ENCODE measurements at places on chromosomes 3 and 15.

- no peak for DNase-seq
Observed at GRCh38 chr3:177947901-177948300, 588.3 kb upstream of the KCNMB2 start.

GRCh38 chr3:140285380-140285779 lies 350.4 kb downstream of the CLSTN2 start:
- no peak for DNase-seq

GRCh38 chr15:98719137-98719740 lies 70.9 kb downstream of the IGF1R start:
- no peak for DNase-seq

DNA sequence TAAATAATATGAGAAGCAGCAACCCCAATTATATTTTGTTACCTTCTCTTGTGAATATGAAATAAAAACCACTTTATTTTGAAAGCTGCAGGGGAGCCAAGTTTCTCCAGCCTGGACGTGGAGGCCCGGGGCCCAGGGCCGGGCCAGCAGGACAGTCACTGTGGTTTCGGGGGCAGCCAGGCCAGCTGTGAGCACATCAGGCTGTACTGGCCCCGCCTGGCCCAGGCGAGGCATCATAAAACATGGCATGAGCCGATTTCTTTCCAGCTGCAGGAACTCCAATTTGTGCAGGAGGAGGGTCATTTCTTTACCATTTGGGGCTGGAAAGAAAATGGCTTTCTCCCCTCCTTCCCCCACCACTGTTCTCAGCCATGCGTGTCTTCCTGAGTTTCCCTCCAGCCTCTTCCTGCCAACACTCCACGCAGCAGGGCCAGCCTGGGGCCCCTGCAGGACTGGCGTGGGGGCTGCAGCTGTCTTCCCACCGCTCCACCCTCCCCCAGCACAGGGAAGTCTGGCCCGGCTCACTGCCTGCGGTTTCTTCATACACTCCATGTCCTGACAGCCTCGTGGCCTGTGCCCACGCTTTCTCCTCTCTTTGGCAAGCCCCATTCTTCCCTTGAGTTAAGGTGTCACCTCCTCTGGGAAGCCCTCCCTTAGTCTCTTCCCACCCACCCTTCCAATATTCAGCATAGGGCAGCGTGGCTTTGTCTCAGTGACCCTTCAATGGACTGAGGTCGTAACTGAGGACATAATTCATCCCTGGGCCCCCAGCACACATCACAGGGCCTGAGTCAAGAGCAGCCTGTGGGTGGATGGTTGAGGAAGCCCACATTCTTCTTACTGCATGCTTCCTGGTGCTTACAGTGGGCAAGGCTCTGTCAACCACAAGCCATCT lies 135.8 kb downstream of the CHSY1 start:
- no peak for DNase-seq

DNA sequence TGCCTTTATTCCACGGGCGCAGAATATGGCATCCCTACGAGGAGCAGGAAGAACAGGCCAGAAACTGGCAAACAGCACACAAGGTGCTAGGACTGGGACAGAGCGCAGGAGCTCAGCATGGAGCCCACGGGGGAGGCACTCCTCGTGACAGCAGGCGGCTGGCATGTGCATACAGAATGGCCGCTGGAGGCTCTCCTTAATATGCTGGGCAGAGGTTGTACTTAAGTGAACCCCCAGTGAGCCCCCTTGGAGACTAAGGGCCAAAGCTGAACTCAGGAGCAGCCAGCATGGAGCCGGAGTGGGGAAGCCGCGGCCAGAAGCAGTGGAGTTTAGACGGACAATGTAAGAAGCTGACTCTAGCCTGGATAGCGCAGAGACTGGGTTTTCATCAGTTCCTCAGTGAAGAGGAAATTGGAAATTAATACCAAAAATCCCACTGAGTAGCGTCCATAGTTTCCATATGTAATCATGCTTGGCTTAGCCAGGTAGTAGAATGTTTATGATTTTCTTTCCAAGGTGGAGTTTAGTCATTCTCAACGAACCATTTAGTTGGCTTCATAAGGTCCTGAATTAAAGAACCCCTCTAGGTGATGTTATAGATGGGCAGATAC lies 69.4 kb downstream of the EPHB3 start:
- DNase-seq: no peak

DNA sequence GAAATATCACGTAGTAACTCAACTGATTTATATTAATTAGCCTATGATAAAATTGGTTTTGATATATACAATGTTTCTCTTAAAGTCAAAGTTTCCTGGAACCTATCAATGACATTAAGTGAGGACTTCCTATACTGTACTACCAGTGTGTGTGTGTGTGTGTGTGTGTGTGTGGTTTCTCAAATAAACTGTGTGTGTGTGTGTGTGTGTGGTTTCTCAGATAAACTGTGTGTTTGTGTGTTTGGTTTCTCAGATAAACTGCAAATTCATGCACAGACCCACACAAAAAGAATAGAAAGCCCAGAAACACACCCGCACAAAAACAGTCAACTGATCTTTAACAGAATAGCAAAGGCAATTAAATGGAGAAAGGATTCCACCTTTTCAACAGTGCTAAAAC lies 14.5 kb upstream of the WDR5B start:
- DNase-seq: no peak

DNA sequence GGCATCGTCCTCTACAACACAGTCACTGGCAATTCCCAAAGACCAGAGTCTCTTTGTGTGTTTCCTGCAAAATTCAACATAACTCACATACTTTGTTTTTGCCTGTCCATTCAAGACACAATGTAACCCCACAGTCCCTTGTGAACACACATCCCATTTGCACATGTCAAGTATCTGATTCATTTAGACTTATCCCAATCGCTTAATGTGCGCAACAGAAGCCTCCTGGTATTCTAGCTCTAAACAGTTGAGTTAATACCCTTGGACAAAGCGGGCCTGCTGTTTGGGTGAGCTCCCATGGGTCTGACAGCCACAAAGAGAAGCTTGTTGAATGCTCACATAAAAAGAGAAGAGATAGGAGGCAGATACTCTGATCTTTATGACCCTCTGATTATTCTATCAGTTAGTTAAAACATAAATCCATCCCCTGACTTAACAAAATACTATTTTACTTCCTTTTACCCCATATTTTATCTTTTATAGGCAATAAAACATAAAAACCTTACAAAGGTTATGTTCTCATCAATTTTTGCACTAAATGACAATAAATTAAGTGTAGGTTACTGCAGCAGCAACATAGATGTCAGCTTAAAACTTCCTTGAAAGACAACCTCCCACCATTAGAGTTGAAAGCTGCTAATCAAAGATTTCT lies 79.4 kb downstream of the ANXA2 start:
- DNase-seq: no peak

DNA sequence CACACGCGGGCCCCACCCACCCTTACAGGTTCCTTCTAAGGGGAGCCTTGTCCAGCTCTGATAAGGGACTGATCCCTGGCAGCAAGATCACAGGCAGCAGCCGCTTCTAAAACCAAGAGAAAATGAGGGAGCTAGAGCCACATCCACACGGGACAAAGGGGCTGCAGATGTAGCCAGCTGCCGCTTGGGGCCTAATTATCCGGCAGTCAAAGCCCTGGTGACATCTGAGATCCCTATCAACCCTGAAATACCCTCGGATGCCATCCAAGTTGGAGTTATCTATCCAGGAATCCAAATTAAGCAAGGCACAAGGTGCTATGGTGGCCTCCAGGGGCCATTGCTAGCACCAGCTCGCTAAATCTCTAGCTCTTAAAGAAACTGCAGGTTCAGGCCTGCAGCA lies 248.3 kb downstream of the VPS13C start:
- DNase-seq: no peak

- no peak for DNase-seq
Observed at GRCh38 chr3:131944676-131945075, 90.1 kb downstream of the CPNE4 start.

- no peak for DNase-seq
Observed at GRCh38 chr3:107247116-107247515, 130.1 kb upstream of the CCDC54 start.

DNA sequence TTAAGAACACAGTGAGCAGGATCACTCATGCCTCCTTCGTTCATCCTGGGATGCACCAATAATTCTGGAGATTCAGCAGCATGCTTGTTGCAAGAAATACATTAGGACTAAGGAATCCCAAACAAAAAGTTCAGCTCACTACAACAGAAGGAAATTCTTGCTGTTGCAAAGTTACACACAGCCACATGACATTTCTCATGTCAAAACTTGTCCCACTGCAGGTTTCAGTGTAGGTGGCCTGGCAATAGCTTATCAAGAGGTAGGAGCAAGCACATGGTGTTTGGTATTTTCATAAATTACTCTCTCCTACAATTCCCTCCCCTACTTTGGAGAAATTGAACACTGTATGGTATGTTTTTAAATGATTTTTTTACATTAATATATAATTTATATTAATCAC lies 399.6 kb upstream of the EPHA3 start:
- DNase-seq: no peak

GRCh38 chr15:57061281-57061680 lies 142.8 kb downstream of the TCF12 start:
- no peak for DNase-seq

GRCh38 chr3:11470031-11470853 lies 173.5 kb downstream of the VGLL4 start:
- DNase-seq: no peak

DNA sequence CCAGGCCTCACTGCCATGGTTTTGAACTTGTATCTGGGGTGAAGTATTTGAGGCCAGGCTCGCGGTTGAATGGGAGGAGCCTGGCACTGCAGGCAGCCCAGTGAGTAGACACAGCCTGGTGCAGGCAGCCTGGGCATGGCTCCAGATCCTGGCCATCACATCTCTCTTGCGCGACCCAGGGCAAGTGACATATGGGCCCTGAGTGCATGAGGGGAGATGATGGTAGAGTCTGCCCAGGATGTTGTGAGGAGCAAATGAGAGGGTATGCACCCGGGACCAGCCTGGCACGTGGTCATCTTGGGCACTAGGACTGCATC lies 103.5 kb downstream of the TBC1D2B start:
- DNase-seq: no peak

DNA sequence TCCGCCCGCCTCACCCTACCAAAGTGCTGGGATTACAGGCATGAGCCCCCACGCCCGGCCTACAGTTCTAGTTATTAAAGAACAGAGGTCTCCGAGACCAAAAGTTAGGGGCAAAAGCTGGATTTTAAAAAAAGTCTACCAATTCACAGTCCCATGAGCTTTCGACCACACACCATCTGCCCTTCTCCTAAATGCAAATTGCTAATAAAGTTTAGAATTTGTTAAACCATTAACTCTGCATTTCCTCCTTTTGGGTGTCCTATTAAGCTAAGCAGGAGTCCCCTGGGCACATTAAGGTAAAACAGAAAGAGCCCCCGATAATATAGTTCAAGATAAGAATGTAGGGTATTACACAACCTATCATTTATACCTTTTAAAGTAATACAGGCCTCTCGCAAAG lies 322.7 kb downstream of the FOXP1 start:
- DNase-seq: no peak

DNA sequence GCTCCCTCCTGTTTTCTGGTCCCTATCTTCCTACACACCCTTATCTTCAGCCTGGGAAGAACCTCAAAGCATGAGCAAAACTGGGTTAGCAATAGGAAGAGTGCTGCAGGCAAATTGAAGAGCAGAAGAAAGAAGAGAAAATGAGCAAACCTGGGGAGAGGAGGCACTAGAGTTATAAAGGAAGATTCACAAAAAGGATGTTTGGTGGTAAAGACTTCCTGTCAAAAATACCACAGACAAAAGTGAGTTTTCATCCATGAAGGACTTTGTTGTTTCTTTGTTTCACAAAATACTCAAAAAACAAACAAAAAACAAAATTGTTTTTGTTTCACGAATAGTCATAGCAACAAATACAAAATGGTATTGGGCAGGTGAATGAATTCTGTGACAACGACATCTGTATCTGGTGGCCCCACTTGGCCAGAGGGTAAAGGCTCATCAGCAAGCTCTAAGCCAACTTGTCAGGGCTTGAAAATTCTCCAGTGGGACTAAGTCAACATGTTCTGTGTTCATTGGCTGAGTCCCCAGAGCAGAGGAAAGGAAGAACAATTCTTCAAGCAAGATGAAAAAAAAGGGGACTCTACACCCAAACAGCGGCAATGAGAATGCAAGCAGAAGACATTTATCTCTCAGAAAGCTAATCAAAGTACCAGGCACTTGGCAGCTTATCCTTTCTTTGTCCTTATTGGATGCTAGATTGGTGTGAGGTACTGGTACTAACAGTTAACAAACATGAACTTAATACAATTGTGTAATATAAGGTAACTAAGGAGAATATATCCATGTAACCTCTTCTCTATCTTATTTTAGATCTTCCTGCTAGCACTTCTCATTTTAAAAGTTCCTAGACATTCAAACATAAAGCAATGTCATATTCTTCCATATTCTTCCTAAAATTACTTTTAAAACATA lies 9.7 kb downstream of the ATP8B4 start:
- DNase-seq: peak; percentile 65

DNA sequence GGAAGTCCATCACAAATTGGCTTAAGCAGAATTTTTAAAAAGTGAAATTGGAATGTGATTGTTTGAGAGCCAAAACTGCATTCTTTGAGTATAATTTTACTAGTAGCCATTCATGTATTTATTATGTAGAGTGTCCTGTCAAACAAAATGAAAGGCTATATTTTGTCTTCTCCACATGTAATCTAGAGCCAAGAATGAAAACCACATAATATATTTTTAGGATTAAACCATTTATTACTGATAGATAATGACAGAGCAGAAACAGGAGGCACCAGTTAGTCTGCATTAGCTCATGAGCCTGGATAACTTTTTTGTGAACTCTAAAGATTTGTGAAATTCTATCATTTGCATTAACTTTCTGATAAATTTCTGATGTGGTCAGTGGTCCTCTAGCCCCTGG lies 130.2 kb downstream of the FILIP1L start:
- DNase-seq: no peak

DNA sequence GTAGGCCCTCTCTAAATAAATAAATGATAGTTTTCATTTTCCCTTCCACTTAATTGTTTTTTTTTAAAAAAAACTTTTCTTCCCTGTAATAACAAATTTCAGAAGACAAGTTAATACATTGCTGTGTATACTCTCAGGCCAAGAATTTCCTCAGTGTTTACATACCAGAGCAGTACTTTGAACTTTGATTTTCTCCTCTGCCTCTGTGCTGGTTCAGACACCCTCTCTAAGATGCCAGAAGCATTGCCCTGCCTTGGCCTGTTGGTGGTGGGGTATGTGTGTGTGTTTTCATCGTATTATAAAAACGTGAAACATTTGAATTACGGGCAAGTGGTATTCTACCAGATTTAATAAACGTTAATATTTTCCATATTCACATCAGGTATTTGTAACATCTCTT lies 70.1 kb downstream of the SMAD3 start:
- DNase-seq: no peak

GRCh38 chr3:62039586-62039985 lies 333.8 kb downstream of the FEZF2 start:
- DNase-seq: no peak

GRCh38 chr3:157376603-157377300 lies 59.9 kb upstream of the PTX3 start:
- DNase-seq: no peak

DNA sequence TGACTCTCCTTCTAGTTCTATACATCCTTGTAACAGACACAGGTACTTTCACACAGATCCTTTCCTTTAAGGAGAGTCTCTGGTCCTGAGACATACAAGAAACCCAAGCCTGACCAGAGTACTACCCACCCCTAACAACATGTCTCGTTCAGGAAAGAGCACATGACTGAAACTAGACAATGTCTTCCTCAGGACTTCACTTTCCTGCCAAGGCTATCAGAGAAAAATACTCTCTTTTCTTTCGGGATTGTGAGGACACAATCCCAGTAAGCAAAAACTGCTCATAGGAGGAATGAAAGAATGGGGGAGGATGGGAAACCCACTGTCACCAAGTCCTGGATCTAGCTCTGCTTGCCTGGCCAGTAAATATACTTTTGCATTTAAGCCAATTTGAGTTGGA lies 11.5 kb upstream of the ANKRD28 start:
- DNase-seq: no peak

GRCh38 chr3:42036483-42036823 lies 54.7 kb upstream of the TRAK1 start:
- no peak for DNase-seq
